Breast epithelium (tissue), 4 donors: ENCODE measurements at places on chromosomes 6 and 20.
A peak's percentile ranks its signal among the peaks of the same experiment; 100 is the strongest.

DNA sequence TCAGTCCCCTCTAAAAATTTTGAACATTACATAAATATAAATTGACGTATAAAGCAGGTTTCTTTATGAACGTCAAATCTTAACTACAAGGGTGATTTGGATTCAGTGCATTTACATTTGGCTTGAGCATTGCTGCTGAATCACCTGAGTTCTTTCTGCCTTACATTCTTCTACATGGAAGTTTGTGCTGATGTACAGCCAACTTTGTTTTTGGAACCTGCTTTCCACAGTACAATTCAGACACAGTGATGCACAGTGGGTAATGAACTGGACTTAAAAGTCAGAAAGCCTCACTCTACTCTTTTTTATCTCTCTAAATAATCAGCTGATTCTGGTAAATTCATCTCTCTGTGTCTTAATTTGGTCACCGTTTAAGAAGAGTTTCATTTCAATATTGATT lies 47.6 kb downstream of the RCAN2 start:
- no peak for DNase-seq

DNA sequence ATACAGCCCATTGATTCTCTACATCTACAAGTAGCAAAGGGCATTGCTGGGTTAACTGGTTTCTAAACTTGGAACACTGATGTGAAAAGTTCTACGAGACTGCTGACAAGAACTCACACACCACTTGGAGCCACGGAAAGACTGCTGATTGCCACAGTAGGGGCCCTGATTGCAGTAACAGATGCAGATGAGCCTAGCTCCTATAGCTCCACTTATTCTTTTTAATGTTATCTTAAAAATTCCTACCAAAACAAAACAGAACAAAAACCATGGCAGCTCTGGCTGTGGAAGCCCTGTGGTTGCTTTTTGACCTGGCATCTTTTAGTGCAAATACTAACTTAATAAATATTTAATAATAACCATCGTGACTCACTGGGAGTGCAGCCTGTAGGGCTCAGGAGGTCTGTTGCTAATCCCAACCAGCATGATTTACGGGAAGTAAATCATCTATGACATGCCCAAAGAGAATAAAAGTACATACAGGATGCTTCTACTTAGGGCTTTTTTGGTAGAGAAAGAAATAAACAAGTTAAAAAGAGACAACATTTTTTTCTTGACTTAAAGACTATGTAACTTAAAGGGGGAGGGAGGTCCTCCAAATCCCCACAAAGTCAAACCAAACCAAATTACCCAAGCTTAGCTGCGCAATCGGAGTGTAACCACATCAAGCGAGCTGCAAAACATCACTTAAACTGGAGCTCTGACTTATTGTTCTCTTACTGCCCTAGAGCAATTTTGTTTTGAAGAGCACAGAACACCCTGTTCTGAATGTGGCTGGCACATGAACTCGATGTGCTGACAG lies 87.2 kb downstream of the FKBP5 start:
- DNase-seq = peak; percentile 78

- DNase-seq = no peak
These were observed 169.9 kb downstream of the BCAS1 start for GRCh38 chr20:53900380-53900999.

- DNase-seq = no peak
These were observed 143.3 kb upstream of the MAP3K7 start for GRCh38 chr6:90730151-90730673.

GRCh38 chr6:108638993-108639392 lies 78.3 kb downstream of the FOXO3 start:
- DNase-seq = no peak

- DNase-seq = no peak
These were observed 130.9 kb downstream of the TRMT11 start for GRCh38 chr6:126117251-126117650.
